M059J (cell line): ENCODE measurements at places on chromosomes 7 and 10. TPM values are rescaled to one million over a fixed set of nuclear protein-coding genes. Genes with fewer than 3 reads are reported as not detected.

Gene TAS2R3
- total RNA-seq: not detected in 2 replicates

Gene TLX1
- not detected in 2 replicates for total RNA-seq

Gene CYP3A4
- total RNA-seq: 0.05 TPM in 1 of 2 replicates, not detected in the other

DNA sequence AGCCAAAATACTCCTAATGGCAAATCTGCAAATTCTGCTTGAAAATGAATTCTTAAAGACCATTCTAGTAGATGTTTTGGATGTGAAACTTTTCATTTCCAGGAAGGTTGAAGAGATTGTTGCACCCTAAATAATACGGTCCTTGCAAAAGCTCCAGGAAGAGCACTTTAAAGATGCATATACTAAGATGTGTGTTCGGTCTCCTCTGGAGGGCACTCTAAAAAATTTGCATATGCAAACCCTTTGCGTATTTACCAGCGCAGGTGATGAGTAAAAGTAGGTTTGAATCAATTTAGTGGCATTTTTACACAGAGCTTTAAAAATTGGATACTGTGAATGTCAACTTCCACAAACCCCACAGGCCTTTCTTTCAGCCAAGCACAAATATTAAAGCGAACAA, 378.1 kb upstream of the SORCS1 start:
- DNase-seq: no peak

DNA sequence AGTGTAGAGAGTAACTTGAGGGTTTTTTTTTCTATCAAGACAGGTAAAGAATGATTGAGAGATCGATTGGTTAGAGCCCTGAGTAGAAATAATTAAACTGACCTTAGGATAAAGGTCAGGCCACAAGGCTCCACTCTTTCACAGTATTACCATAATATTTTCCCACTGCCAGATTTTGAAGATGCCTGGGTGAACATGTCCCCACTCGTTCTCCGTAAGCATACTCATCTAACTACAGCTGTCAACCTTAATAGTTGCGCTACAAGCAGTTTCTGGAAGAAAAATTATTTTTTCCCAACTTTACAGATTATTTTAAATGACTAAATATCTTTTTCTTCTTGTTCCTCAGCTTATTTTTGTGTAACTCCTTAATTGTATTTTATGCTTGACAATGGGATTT, 203.2 kb upstream of the LRGUK start:
- DNase-seq: no peak

- no peak for DNase-seq
These were observed 87.3 kb upstream of the CACUL1 start for GRCh38 chr10:118841881-118842605.

DNA sequence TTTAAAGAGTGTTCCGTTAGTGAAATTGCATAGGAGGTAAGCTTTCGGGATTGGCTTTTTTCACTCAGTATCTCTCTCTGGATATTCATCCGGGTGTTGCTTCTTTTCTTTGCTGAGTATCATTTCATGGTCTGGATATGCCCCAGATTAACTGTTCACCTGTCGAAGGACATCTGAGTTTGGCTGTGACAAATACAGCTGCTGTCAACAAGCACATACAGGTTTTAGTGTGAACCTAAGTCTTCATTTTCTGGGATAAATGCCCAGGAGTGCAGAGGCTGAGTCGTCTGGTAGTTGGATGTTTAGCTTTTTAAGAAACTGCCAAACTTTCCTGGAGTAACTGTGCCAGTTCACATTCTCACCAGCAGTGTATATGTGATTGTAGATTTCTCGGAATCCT, 5.6 kb downstream of the DOCK1 start:
- DNase-seq: no peak

GRCh38 chr7:2876031-2876731, 32.1 kb upstream of the GNA12 start:
- peak; percentile 92 for DNase-seq
